ENCODE measurements at places on chromosomes 7 and 10. TPM values are rescaled to one million over a fixed set of nuclear protein-coding genes. Genes with fewer than 3 reads are reported as not detected.

DNA sequence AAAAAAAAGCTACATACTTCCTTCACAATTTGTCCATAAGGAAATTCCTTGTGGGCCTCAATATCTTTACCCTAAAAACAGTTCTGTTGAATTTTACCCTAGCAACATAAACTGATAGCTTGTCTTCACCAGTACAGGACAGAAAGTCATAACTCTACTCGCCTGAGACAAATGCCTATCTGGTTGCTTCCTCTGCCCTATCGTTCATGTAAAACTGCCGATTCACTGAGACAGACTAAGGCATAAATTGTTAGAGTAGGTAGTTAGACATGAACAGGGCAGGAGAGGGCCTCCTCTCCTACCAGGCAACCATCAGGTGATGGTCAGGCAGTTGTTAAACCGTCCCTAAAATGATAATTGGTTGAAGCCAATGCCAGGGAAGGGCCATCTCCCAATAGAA, 25.0 kb downstream of the IFIT3 start:
- no peak for DNase-seq

DNA sequence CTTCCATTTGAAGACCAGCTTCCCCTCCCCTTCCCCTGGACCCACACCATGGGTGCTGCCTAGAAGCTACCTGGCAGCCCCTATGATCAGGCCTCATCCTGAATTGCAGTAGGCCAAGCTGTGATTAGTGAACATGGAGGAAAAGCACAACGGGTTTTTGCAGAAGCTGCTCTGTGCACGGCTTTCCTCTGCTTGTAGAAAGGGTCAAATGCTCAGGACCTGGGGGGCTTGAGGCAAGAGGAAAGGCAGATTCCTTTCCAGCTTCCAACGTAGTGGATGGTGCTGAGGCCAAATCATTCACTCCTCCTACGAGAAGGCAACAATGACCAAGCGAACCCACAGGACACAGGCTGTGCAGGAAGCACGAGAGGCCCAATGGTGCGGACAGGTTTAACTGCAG, 410.3 kb upstream of the SHH start:
- DNase-seq, result no peak

GRCh38 chr10:24858288-24859270, 93.8 kb downstream of the PRTFDC1 start:
- DNase-seq, result no peak

GRCh38 chr7:80844916-80845315, 73.9 kb downstream of the SEMA3C start:
- DNase-seq, result no peak

GRCh38 chr10:77247031-77247990, 390.3 kb downstream of the KCNMA1 start:
- DNase-seq, result peak; percentile 44

DNA sequence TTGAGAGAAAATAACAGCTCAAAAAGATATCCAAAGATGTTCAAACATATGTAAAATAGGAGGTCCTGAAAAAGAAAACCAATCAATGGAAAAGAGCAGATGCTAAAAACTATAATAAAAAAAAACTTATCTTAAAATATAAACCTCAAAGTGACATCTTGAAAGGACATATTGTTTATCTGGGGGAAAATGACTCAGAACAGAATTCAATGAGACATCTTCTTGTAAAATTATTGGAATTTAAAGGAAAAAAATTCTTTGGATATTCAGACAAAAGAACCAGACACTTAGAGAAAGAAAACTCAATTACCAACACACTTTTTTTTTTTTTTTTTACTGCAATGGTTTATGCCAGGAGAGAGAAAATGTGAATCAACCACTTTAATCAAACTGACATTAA, 58.9 kb downstream of the NAMPT start:
- DNase-seq, result no peak

GRCh38 chr10:114266521-114266920, 27.5 kb downstream of the VWA2 start:
- DNase-seq, result peak; percentile 88

DNA sequence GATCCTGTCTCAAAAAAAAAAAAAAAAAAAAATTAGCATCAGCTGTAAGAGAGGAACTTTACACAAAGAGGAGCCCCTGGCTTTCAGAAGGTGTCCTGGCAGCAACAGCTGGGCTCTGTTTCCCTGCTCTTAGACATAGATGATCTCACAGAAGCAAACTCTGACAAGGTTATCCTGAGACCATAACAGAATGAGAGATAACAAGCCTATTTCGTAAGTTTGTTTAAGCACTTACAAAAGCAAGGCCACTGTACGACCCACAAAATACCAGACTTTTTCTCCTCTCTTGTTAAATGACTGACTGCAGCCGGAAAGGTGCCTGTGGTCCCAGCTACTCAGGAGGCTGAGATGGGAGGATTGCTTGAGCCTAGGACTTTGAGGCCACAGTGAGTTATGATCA, 33.3 kb upstream of the OTUD1 start:
- DNase-seq, result no peak

DNA sequence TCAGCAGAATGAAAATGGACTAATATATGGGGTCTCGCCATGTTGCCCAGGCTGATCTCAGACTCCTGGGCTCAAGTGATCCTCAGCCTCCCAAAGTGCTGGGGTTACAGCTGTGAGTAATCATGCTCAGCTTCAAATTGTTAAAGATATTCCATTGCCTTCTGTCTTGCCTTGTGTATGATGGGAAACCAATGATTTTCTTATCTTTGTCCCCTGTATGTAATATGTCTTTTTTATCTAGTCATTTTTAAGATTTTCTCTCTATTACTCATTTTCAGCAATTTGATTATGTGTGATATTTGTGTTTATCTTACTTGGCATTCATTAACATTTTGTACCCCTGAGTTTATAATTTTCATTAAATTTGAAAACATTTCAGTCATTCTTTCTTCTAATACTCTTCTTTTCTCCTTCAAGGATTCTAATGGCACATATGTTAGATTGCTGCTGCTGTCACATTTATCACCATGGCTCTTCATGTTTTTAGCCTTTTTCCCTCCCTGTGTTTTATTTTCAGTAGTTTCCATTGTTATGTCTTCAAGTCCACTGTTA, 12.6 kb downstream of the LYZL1 start:
- DNase-seq, result no peak

The ZKSCAN1 gene
- 40.2 TPM for total RNA-seq

The DPP6 gene
- 0.99 TPM for total RNA-seq

The UTF1 gene
- not detected for total RNA-seq

The LIPJ gene
- 0.99 TPM for total RNA-seq

The CADPS2 gene
- total RNA-seq, result 63.9 TPM
